Stimulated activated CD8-positive, alpha-beta memory T cell treated with anti-CD3 and anti-CD28 coated beads, Interleukin-4, amount 100 ng/mL, for 1 hour (primary cell): ENCODE measurements at places on chromosomes 7 and 10.

DNA sequence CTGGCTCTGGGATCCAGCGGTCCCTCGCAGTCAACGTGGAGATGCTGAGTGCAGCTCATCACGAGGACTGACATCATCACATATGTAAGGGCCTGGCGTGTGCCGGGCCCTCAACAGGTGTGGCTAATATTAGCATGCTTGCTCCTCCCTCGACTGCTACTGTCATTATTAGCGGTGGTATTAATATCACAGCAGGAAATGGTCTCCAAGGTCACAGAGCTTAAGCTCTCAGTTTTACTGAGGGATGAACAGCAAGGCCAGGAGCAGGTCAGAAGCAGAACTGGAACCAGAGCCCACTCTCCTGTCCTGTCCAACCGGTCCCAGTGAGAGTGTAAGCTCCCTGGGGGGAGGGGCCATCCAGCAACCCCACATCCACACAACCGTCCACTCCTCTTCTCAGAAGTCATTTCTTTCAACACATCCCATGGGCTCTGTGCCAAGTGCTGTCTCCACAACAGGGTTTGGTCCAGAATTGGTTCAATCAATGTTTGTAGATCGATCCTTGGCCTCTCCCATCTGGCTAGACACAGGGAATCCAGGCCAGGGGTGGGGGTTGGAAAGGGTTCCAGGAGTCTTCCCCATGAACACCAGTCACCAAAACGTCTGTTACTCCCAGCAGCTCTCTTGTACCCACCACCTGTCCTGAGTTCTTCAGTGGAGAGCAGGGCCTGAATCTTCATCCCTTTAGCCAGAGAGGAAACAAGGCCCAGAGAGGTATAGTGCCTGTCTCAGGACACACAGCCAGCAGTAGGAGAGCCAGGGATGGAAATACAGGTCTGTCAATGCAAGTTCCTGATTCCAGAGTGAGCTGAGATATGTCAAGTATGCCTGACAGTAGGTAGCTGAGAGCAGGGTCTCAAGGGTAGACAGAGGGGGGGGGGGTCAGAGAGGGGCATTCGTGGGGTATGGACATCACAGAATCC is 45.3 kb upstream of the ZMIZ1 start:
- DNase-seq = no peak

GRCh38 chr7:111883241-111883640 is 320.9 kb upstream of the IMMP2L start:
- no peak for DNase-seq

- no peak for DNase-seq
Observed at GRCh38 chr7:36208997-36209813, 56.2 kb downstream of the EEPD1 start.

- no peak for DNase-seq
Observed at GRCh38 chr7:157089100-157089610, 49.6 kb upstream of the UBE3C start.

DNA sequence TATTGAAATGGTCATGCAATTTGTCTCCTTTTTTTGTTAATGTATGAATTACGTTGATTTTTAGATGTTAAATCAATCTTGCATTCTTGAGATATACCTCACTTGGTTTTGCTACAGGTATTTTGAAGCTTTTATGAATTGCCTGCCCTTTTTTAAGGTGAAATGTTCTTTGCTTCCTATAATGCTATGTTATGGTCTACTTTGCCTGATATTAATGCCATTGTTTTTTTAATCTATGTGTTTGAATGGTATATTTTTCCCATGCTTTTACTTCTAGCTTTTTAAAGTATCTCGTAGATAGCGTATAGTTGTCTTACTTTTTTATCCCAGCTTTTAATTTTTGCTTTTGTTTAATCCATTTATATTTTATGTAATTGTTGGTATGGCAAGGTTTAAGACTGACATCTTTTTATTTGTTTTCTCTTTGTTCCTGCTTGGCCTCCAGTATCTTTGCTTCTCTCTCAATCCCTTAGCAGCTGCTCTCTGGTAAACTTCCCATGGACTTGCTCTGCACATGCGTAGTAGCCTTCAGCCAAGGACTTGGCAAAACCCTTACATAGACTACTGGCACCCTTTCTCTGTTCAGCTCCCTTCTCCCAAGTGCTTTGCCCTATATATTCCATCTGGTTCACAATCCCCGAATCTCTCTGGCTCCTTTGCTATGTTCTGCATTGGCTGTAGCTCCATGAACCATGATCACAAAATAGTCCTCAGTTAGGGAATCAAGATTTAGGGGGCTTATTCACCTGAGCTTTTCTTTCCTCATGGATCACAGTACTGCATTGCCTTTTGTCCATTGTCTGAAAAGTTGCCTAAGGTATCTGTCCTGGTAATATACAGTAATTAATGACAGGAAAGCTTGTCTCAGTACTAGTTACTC is 8.4 kb downstream of the TRIM24 start:
- DNase-seq = no peak

- no peak for DNase-seq
Observed at GRCh38 chr7:134856091-134856490, 76.7 kb downstream of the CALD1 start.

- DNase-seq = no peak
Observed at GRCh38 chr7:3657206-3657605, 356.2 kb downstream of the SDK1 start.

GRCh38 chr7:100400656-100401055 is 27.4 kb downstream of the PILRA start:
- no peak for DNase-seq
